ENCODE measurements at places on chromosomes 4 and X.
A peak's percentile ranks its signal among the peaks of the same experiment; 100 is the strongest.

DNA sequence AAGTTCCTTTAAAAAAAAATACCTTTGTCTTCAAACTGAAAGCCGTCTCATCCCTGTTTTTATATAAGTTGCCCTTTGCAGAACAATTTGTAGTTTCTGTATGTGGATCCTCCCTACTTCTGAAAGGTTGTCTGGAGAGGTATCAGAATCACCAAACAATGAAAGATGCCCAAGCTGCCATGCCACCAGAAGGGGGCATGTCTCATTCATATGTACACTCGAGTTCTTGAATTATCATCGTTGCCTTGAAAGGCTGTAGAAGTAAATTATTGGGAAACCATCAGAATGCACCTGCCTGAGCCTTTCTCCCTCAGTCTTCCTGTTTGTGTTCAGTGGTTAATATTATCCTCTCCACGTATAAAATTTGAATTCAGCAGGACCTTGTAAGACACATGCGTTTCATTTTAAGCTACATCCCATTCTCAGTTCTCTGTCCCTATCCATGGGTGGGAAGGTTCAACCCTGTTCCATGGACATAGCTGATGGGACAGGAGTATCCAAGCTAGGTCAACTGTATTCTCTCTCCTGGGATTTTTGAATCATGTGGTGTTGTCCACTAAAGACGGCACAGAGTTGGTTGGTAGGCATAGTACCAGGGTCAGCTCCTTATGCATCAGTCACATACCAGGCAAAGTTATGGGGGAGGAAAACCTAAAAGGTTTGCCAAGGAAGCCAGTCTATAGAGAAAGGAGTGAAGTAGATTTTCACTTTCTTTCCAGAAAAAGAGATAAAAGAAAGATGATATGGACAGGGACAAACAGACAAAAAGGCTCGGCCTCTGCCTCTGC, 24.0 kb downstream of the GALNT7 start:
- no peak for DNase-seq

DNA sequence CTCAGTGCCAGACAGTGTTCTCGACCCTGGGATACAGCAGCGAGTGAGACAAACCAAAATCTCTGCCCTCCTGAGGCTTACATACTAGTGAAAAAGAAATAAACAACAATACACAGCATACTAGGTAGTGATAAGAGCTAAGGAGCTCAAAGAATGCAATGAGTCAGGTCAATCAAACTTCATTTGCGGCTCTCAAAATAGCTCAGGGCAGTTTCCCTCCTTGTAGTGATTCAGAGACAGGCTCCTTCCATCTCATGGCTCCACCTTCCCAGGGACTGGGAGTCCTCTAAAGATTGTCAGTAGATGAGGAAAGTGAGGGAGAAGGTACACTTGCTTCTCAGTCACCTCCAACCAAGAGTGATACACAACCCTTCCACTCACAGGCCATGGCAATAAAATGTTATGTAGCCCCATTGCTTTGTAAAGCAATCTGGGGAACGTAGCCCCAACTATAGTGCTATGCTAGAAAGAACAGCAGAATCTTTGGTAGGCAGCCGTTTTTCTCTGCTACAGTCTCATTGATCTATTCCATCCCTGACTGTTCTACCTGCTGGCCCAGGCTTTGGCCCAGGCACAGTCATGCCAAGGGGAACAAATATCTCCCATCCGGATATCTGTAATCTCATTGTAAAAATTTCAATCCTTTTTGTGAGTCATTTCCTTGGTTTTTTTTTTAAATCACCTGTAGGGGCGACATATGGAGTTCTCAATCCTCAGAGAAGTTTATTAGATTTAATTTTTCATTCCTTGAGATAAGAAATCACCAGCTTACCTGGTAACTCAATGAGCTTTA, 183.1 kb upstream of the S100G start:
- DNase-seq, result no peak

DNA sequence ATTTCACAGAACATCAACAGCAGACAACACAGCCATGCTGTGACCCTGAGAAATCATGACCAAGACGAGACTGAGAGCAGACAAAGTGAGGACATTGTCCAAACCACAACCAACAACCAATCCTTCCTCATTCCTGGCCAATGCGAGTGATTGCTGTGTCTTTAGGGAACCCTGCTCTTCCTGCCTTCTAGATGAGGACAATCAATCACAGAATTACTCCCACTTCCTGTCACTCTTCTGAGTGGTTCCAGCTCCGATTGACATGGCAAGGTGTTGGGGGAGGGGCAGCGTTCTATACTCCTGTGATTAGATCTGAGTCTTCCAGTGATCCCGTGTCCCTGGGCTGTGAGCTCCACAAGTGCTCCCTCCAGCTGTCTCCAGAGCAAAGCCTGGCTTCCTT, 227.8 kb downstream of the STIM2 start:
- no peak for DNase-seq

DNA sequence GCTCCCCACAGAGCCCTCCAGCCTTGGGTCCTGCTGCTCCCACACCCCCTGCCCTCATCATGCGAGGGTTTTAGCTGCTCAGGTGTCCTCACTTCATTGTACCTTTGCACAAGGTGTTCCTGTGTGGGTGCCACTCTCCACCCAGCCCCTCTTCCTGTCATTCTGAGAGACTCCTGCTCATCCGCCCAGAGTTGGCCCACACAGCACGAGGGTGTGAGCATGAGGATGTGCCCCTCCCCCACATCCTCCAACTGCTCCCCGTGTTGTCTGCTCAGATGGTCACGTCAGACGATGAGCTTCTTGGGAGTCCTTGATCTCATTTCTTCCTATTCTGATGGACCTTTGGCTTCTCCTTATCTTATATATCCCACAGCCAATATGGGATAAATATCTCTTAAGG, 53.2 kb downstream of the HTT-AS start:
- DNase-seq, result no peak

DNA sequence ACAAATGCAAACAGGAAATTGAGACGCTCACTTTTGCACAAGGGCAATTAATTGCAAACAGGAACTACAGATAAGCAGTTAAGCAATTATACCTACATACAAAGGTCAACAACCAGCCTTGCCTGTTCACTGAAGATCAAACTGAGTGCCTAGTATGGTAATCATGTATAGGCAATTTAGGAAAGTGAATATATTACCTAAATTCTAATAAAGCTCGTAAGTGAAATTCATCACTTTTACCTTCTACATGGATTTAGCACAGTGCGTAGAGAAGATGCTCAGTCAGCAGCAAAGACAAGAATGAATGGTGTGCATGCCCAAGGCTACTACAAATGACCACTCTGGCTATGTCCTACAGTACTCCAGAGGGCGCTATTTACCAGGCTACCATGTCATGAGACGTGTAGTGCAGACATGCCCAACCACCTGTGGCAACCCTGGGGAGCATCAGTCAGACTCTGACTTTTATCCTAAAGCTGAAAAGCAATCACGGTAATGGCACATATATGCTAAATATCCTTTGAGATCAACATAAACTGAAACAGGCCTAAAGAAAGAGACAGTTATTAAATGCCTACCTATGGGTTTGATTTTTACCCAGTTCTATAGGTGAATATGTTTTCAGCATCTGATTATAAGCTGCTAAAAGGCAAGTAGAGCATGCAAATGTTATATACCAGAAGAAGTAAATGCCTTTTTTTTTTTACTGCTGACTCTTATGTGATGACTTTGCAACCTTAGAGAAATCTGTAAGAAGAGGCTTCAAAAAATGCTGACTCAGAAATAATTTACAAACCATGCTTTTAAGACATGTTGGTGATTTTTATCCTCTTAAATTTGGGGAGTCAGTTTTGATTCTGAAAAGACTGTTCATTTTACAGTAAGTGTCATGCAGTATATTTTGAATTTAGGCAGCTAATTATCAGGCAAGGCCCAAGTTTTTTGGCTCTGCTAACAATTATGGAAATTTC, 178.0 kb downstream of the PPP3CA start:
- DNase-seq, result peak; percentile 43

DNA sequence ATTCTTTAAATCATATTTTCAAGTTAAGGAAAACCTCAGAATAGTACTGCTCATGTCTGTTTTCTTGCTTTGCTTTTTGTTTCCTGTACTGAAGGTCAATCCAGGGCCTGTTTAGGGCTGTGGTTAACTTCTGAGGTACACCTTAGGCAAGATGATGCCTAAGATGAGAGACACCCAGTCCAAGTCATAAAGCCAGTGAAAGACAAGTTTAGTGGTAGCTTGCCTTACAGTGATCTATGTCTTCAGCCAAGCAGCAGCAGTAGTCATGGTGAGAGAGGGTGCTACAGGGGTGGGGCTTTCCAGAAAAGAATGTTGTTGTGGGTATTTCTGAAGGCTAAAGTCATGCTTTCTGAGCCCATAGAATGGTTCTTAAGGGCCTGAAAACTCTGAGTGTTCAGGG, 173.7 kb downstream of the VSIG4 start:
- DNase-seq, result peak; percentile 6

GRCh38 chr4:57369446-57369845, 259.3 kb upstream of the IGFBP7 start:
- DNase-seq, result no peak

- DNase-seq, result no peak
Measured at GRCh38 chr4:949656-950055, 17.4 kb downstream of the TMEM175 start.

GRCh38 chrX:148412006-148412405, 88.4 kb upstream of the AFF2 start:
- no peak for DNase-seq

DNA sequence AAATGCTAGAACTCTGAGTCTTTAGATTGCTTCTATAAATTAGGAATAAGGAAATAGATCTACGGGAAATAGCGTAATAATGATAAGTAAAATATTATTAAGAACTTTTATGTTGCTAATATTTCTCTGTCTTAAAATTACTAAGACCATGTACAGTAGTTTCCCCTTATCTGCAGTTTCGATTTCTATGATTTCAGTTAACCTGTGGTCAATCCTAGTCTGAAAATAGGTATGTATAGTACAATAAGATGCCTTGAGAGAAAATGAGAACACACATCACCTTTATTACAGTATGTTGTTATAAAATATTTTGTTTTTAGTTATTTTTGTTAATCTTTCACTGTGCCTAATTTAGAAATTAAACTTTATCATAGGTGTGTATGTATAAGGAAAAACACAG, 92.6 kb downstream of the CCSER1 start:
- DNase-seq, result no peak

DNA sequence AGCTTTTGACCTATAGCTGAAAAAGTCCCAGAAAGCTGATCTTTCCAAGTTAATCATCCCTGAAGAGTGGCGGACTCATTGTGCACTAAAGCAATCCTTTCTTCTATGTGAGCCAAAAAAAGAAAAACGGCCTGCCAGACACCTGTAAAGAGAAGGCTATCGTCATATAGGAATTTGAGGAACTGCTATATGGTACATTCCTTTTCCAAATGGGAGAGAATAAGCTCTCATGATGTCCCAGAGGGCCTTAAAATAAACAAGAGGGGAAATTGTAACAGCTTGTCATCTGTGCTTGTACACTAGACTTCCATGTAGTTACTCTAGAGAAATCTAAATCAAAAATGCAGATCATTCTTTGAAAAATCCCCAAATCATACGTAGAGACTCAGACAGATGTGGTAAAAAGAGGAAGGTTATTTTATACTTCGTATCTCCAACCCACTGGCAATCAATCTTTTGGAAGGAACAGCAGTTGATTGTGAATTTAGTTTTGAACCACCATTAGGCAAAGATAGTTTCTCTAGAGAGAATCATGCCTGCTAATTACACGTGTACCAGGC, 26.1 kb downstream of the GPR174 start:
- DNase-seq, result no peak

- no peak for DNase-seq
Measured at GRCh38 chrX:35590210-35590609, 207.9 kb upstream of the MAGEB16 start.

Measured in activated gamma-delta T cell treated with Interleukin-2 at 50 U/mL for 16 hours (primary cell).